ENCODE measurements at places on chromosomes 2 and 18. TPM values are rescaled to one million over a fixed set of nuclear protein-coding genes. Genes with fewer than 3 reads are reported as not detected.

The C1QL2 gene
- not detected for total RNA-seq

The ERICH2 gene
- total RNA-seq, result 1.4 TPM

The VIT gene
- total RNA-seq, result 0.27 TPM

The RRM2 gene
- 22.4 TPM for total RNA-seq

The NT5DC4 gene
- total RNA-seq, result not detected

The RGPD4 gene
- total RNA-seq, result not detected

The CPO gene
- total RNA-seq, result not detected

The SRD5A2 gene
- total RNA-seq, result not detected

The MC5R gene
- not detected for total RNA-seq

The OSBPL1A gene
- 22.4 TPM for total RNA-seq

The SLC5A7 gene
- total RNA-seq, result not detected

The NCKAP1 gene
- 99.8 TPM for total RNA-seq

The SEMA4C gene
- 14.4 TPM for total RNA-seq

The LYG2 gene
- not detected for total RNA-seq

The UGT1A5 gene
- total RNA-seq, result not detected

The LRRTM1 gene
- total RNA-seq, result not detected

The TMEM247 gene
- not detected for total RNA-seq

The FNDC4 gene
- 11.5 TPM for total RNA-seq

The ANKRD29 gene
- total RNA-seq, result 8.5 TPM

The HOXD11 gene
- total RNA-seq, result not detected

All from hair follicular keratinocyte (primary cell).